Upper lobe of left lung (tissue), 6 donors: ENCODE measurements at places on chromosomes 2 and 18. TPM values are rescaled to one million over a fixed set of nuclear protein-coding genes. Genes with fewer than 3 reads are reported as not detected.

ALPG gene
- total RNA-seq, result 1.0 TPM

SCYGR4 gene
- not detected for total RNA-seq

TPGS2 gene
- total RNA-seq, result 63.6 TPM

IL36A gene
- total RNA-seq, result not detected

CNGA3 gene
- not detected for total RNA-seq

FKBP1B gene
- total RNA-seq, result 27.3 TPM

ICOS gene
- total RNA-seq, result not detected

MOCOS gene
- total RNA-seq, result 3.6 TPM

IL37 gene
- 0.37 TPM for total RNA-seq

C2orf81 gene
- 12.3 TPM for total RNA-seq

RTP5 gene
- 1.4 TPM for total RNA-seq

MAPRE3 gene
- total RNA-seq, result 13.5 TPM

TRIM43 gene
- not detected for total RNA-seq

SLC4A3 gene
- 0.30 TPM for total RNA-seq

ALK gene
- 0.40 TPM for total RNA-seq

RFTN2 gene
- 3.3 TPM for total RNA-seq

COPS7B gene
- total RNA-seq, result 43.4 TPM

MC2R gene
- total RNA-seq, result not detected

EPAS1 gene
- total RNA-seq, result 440 TPM

ZC3H8 gene
- total RNA-seq, result 4.3 TPM

IL36RN gene
- total RNA-seq, result not detected

MAP2 gene
- 25.2 TPM for total RNA-seq

ACMSD gene
- total RNA-seq, result not detected

DLX1 gene
- not detected for total RNA-seq

CCDC68 gene
- 36.5 TPM for total RNA-seq

KATNAL2 gene
- total RNA-seq, result 3.3 TPM
